T follicular helper cell (primary cell): ENCODE measurements at places on chromosomes 12 and 14.

DNA sequence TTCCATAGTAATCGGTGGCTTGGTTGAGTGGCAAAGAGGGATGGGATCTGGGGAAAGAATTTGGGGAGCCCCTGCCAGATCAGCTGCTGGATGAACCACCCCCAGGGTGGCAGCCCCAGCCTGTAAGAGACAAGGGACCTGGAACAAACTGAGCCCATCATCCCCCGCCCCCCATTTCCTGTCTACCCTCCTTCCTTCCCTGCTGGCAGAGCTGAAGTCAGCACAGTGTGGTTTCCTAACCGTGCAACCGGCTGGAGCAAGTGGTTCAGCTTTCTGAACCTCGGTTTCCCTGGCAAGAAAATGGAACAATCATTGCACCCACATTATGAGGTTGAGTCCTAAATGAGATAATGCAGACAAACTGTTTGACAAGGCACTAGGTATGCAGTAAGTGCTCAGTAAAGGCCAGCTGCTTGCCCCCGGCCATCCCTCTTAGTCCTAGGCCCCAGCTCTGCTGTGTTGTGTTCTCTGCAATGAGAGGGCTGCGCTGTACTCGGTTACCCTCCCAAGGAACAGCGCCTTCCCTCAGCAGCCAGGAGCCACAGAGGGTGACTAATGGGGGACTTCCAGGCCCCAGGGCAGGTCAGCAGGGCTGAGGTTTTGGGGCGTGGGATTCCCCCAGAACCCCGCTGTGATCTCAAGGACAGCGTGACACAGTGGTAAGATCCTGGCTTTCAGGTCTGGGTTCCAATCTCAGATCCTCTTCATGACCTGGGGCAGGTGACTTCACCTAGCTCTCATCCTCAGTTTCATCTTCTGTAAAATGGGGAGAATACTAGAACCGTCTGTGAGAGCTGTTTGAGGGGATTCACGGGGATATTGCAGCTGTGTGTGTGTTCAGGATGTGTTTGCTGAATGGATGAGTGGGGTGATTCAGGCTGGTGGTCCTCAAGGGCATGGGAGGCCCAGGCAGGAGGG lies 16.5 kb downstream of the SELPLG start:
- DNase-seq, result peak; percentile 57

GRCh38 chr12:52139579-52140062 lies 52.2 kb downstream of the KRT80 start:
- no peak for DNase-seq

DNA sequence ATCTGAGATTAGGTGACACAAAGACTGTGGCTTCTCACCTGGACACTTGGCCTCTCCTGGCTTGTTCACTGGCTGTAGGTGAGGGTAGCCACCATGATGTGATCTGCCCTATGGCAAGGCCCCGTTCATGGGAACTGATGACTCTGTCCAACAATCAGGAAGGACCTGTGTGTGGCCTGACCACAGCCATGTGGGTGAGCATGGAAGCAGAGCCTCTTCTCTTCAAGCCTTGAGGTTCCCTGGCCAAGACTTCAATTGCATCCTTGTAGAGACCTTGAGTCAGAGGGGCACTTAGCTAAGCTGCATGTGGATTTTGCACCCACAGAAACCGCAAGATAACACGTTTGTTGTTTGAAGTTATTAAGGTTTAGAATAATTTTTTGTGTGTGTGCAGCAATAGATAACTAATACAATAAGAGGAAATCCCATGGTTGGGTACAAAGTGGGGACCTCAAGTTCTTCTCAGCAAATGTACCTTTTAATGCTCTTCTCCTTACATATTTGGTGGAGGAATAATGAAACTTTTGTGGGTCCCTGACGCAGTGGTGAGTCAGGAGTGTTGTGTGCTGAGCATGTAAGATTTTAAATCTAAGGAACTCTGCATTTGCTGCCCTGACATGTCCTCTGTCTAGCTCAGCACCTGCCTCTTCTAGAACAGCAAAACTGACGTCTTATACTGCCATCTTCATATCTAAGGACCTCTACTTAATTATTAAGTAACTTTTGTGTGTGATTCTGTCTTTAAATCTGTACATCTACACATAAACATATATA lies 27.5 kb upstream of the PLEKHG7 start:
- DNase-seq, result no peak

DNA sequence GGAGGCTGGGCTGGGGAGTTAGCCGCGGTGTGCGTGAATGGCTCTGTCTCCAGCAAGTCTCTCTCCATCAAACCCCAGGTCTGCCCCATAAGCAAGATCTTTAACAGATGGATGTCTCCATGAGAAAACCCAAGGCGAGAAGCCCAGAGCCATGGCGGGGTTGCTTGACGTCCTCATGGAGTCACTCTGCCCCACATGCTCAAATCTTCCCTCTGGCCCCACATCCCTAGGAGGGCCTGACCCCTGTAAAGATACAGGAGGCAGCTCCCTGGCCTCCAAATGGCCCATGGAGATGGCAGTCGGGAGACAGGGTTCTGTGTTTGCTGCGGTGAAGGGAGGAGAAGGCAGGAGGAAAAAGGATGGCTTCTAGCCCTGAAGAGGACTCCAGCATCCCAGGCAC lies 49.3 kb downstream of the C14orf132 start:
- no peak for DNase-seq

DNA sequence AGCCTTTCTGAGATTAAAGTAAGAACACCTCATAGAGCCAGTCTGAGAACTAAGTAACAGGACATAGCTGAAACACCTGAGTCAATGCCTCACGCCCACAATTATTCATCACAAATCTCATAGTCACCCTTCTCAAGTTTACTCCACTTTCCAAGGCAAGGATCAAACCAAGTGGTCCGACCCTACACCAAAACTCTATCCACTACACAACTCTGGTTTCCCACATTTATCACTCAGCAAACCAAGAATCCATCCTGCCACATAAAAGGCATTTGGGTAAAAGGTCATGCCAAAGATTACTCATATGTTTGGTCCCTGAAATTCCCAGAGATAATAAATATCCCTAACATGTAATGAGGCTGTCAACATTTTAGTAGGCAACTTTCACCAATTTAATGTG lies 144.1 kb downstream of the RPAP3 start:
- DNase-seq, result no peak

DNA sequence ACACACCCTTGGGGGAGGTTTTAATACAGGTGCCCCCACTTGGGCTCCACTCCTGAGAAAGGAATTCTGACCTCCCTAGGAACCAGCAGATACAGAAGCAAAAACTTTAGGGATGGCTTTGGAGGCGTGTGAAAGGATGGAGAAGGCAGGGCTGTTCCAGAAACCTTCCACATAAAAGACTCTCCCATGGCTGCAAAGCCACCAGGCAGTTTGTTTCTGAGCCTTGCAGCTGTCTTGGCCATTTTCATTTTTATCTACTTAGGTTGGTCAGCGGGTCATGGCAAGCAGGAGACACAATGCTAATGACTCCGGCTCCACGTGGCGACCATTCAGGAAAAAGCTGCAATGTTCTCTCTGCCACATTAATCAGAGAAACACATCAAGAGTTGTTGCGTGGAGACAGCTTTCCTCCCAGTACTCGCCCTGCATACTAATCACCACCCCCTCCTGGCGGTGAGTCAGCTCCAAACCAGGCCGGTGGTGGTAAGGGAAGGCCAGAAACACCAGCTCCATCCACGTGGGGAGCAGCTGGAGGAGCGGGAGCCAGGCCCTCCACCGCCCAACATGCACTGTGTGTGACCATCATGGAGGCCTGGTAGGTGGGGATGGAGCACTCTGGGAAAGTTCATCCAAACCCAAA lies 30.9 kb upstream of the IRF2BPL start:
- peak; percentile 21 for DNase-seq

DNA sequence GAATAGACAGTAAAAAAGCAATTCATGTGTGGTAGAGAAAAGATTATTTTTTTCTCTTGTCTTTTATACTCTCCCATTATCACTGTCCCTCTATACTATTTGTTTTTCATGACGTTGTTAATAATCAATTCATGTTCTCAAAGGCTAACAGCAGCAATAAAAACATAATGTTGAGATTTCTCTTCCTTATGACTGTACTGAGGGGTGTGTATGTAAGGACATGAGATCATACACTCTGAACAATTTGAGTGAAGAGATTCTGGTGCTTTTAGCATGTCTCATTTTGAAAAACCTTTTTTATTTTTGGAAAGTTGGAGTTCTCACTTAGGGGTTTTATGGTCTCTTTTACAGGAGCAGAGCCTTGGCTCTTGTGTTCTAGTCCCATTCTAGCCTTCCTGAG lies 3.8 kb upstream of the TSPAN8 start:
- no peak for DNase-seq
